Bronchial epithelial cell (primary cell): ENCODE measurements at places on chromosomes 13 and 19. TPM values are rescaled to one million over a fixed set of nuclear protein-coding genes. Genes with fewer than 3 reads are reported as not detected.

ZNF555 gene
- 4.6 and 4.7 TPM in 2 replicates for total RNA-seq

ZNF541 gene
- total RNA-seq: not detected in 2 replicates

IGFL1 gene
- total RNA-seq: not detected in 2 replicates

OR7C1 gene
- total RNA-seq: under 0.01 TPM in 1 of 2 replicates, not detected in the other
